ENCODE measurements at places on chromosomes 6 and 20.

- no peak for DNase-seq
Measured at GRCh38 chr6:168212362-168212761, 107.2 kb downstream of the DACT2 start.

- no peak for DNase-seq
Measured at GRCh38 chr6:42374018-42374669, 77.6 kb downstream of the TRERF1 start.

GRCh38 chr6:106553440-106553839 is 75.9 kb downstream of the RTN4IP1 start:
- no peak for DNase-seq

GRCh38 chr6:108888745-108889144 is 40.5 kb downstream of the ARMC2 start:
- DNase-seq = no peak

GRCh38 chr6:40894962-40895799 is 143.8 kb downstream of the UNC5CL start:
- no peak for DNase-seq

DNA sequence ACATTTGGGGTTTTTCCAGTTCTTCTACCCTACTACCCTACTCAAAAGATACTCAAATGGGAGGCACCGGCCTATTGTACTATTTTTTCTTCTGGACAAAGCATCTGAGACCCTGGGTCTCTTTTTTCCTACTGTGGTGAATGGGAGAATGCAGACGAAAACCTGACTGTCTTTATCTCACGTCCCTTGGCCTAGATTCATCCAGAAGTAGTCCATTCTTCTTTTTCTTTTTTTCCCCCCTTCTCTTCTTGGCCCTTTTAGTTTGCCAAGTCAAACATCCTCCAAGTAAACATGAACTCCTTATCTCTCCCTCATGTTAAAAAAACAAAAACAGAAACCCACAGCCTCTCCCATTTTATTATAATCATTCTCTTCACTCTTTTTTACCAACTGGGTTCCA is 8.7 kb upstream of the ILRUN start:
- DNase-seq = no peak

GRCh38 chr6:35065870-35066269 is 75.3 kb downstream of the TCP11 start:
- DNase-seq = no peak

GRCh38 chr20:44963325-44964215 is 2.7 kb upstream of the STK4 start:
- no peak for DNase-seq

DNA sequence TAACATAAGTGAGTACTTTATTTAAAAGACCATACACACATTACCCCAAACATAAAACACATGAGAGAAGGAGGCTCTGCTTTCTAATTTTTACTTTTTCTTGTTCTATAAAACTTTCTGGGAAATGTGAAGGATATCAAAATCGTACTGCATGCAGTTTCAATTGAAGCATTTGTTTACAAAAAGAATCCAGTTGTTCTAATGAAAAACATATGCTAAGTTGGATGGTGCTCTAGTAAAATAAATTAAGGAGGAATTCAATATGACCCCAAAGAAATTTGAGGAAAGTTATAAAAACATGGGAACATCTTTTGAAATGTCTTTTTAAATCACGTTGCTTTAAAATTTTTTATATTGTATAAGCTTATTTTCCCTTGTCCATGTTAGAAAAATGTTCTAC is 37.6 kb downstream of the OR2B6 start:
- DNase-seq = no peak

DNA sequence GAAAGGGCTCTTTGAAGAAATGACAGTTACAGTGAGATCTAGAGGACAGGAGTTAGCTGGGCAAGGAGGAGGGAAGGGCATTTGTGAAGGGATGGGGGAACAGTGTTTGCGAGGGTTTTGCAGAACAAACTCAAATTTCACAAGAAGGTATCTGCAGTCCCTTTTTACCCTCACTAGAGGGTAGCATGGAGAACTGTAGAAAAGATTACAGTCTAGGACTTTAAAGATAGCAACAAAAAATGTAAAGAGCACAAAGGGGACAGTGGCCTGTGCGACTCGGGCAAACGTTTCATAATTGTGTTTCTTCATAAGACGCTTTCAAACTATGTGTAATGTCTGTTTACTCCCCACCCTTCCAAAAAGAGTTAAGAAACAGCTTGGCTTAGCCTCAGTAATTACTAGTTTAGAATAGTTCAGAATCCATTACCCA is 21.2 kb upstream of the ASXL1 start:
- DNase-seq = no peak

- DNase-seq = no peak
Measured at GRCh38 chr6:34852406-34853085, 35.3 kb downstream of the TAF11 start.

GRCh38 chr6:57141451-57142177 is 30.5 kb upstream of the BAG2 start:
- no peak for DNase-seq

- no peak for DNase-seq
Measured at GRCh38 chr20:906001-906520, 10.1 kb downstream of the ANGPT4 start.

DNA sequence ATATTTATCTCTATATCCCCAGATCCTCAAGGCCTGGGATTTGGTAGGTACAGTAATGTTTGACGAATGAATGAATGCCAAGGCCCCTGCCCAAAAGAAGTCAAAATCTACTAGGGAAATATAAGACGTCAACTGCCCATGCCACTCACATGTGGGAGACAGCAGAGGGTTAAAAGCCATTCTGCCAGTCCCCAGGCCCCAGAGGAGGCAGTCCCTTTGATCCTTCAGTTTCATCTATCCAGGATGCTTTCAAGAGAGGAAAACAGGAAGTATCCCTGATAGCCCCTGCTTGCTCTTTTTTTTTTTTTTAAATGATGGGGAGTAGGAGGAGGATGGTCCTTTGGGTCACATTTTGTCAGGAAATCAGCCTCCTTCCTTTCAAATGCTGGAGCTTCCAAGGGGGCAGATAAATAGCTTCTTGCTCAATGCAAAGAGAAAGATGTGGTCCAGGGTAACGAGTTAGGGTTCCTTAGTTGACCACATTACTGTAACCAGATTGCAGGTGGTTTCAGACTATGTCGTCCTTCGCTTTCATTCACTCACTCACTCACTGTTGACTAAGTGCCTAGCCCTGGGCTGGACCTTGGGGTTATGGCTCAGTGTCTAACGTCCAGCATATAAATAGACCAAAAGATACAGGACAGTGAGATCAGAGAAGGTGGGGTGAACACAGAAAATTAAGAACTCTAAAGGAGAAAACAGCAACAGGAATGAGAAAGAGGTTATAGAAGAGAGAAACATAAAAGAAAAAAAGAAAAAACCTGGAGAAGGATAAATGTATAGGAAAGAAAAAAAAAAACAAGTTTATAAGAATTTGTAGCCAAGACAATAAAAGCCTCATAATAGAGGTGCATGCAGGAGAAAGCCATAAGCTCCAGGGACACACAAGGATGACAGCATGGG is 64.6 kb upstream of the PIM1 start:
- no peak for DNase-seq

GRCh38 chr6:83352424-83353061 is 78.3 kb downstream of the ME1 start:
- DNase-seq = no peak

GRCh38 chr6:80217794-80218193 is 111.3 kb downstream of the BCKDHB start:
- DNase-seq = no peak

GRCh38 chr20:61677928-61678327 is 387.8 kb downstream of the TAF4 start:
- DNase-seq = no peak

DNA sequence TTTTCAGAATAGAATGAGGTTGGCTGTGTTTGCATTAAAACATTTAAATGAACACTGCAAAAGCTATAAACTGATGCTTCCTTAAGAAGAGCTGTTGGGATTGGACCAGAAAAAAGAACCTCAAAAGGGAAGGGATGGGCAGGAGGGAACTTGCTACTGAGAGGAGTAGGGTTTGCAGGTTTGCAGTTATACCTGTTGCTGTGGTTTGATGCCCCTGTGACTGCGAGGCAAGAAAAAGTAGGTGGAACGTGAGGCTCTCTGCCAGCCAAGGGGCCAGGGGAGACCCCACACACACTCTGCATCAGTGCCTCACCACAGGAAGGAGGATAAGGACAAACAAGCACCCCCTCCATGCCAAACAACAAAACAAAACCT is 197.2 kb downstream of the BCAS1 start:
- no peak for DNase-seq

- DNase-seq = no peak
Measured at GRCh38 chr6:11878029-11878428, 99.4 kb upstream of the ADTRP start.

- no peak for DNase-seq
Measured at GRCh38 chr6:94548201-94548600, 1029.1 kb upstream of the MANEA start.

- DNase-seq = no peak
Measured at GRCh38 chr20:51419231-51419630, 123.3 kb downstream of the NFATC2 start.

GRCh38 chr6:111610548-111611172 is 5.0 kb upstream of the TRAF3IP2 start:
- DNase-seq = no peak

DNA sequence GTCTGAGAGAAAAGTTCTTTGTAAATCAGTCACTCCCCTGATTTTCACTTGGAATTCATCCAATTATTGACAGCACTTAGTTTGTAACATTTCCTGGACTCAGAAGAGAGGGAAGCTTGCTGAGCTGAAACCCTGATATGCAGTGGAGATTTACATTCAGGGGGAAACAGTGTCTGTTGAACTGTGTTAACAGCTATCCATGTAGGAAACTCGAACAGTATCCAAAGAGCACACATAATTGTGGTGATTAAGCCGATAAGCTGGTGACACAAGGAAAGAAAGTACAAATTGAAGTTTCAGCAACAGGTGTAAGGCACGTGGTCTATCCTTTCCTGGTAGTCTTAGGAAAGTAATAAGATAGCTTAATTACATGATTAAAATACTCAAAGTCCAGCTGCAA is 78.1 kb upstream of the FLRT3 start:
- no peak for DNase-seq

- no peak for DNase-seq
Measured at GRCh38 chr6:112305795-112306564, 41.1 kb upstream of the RFPL4B start.
